Activated effector memory CD4-positive, alpha-beta T cell treated with Interleukin-2 at 50 U/mL for 16 hours (primary cell): ENCODE measurements at places on chromosomes 2 and 18.

GRCh38 chr2:28053597-28053996, 163.1 kb downstream of the BABAM2 start:
- DNase-seq: no peak

- no peak for DNase-seq
These were observed 8.0 kb upstream of the C2orf69 start for GRCh38 chr2:199903111-199903510.

DNA sequence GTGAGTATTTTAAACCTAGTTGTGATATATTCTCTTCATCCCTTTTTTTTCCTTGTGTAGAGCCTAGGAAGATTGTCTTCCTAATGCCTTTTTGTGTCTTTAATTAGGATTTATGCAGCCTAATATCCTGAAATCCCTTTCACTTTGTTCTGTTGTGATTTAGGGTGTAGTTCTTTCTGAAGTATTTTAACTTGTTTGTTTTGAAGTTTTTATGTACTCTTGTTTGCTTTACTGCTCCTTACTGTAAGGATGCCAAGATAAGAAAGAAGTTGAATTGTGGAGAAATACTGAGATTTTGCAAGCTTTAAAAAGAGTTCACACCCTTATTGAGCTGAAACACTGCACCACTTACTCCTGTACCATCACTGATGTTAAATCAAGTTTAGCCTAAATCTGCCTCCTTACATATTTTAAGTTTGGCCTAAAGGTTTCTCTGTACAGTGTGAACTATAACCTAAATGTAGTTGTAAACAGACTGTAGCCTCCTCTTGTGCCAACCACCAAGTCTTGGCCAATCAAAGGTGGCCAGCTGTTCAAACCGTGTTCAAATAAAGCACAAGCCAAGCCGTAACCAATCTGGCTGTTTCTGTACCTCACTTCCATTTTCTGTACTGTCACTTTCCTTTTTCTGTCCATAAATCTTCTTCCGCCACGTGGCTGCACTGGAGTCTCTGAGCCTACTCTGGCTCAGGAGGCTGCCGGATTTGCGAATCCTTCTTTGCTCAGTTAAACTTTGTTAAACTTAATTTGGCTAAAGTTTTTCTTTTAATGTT, 17.7 kb upstream of the ACOXL start:
- no peak for DNase-seq

GRCh38 chr18:23963443-23964165, 51.0 kb upstream of the TTC39C start:
- no peak for DNase-seq

DNA sequence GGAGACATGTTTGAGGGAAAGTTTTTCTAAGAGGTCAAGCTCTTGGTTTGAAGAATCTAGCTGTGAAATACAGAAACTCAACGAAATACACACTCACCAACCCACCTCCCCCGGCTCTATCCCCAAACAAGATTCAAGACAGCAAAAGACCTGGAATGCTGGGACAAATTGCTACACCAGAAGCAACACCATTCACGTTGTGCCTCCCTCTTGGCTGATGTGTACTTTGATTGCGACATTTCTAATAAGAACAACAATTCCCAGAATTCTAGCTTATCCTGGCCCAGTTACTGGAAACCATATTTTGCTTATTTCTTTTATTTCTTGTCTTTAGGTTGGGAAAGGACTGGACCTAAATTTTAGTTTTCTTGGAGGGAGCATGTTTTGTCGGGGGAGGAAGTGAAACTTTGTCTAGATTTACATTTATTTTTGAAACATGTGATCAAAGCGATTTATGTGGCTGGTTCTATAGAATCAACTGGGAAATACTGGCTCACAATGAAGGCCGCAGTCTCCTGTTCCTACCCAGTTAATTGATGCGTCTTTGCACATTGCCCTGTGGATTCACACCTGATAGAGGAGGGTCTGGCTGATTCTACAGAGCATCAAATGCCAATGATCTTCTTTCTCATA, 29.6 kb upstream of the LPIN1 start:
- DNase-seq: no peak

DNA sequence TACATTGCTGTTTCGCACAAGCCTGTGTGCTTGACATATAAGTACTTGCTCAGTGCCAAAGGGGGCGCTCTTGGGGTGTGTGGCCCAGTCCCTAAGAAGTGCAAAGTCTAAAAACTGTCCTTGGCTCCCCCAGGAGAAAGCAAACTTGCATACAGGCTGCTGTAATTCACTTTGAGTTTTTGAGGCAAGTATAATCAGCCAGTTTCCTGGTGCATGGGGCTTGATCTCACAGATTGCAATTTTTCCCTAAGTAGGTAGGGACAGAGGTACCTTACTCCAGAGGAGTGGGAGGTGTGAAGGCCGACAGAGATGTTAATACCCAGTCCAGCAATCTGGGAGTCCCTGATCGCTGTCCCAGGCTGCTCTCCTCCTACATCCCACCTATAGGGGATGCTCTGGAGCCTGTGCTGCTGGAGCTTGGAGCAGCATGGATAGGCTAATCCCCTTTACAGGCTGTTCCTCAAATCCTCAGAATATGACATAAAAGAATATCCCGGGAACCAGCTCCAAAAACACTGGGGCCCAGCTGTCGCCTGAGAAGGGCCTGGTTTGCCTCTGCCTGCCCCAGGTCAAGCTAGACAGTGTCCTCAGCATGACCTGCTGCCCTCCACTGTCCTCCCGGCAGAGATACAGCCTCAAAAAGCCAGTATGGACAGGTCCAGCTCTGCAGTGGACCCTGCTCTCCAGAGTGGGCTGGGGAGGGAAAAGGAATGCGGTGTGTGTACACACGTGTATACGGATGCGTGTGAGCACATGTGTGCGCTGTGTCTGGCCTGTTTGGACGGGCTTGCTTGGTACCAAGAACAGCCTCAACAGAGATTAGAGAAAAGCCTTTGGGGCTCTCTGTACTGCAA, 136.5 kb upstream of the HAAO start:
- DNase-seq: no peak

DNA sequence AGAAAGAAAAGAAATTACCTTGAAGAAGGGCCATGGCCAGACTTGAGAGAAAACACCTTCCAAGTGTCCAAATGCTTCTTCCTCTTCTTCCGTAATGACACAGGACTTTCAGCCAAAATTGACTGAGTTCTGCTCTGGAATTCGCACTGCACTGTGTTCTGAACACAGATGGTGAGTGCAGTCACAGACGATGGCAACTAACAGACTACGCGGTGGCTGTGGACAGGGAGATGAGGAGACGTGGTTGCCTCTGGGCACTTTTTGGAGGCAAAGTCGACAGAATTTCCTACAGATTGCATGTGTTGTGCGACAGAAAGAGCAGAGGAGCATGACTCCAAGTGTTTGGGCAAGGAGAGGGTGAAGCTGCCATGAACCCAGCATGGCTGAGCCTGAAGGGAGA, 4.3 kb upstream of the NAPG start:
- DNase-seq: no peak

GRCh38 chr2:67755156-67755882, 307.5 kb downstream of the C1D start:
- no peak for DNase-seq

DNA sequence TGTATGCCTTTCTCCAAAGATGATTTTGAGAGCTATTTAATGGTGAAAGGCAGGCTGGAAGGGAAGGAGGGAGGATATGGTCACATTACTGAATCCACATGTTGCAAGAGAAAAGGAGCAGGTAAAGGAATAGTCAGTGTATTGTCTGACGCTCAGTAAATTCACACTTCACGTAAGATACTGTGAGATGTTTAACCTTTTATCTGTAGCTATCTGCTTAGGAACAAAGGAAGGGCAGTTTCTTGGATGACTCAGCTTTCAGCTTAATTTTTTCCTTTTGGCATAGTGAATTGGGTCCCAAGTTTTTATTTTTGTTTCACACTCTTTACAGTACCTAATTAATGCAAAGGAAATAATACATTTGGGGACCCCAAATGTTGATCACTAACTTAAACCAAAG, 96.2 kb downstream of the PMS1 start:
- no peak for DNase-seq

- DNase-seq: no peak
These were observed 419.6 kb upstream of the POU3F3 start for GRCh38 chr2:104434318-104434792.

GRCh38 chr2:225534697-225535096, 135.2 kb downstream of the NYAP2 start:
- no peak for DNase-seq

GRCh38 chr2:151928380-151928779, 100.2 kb upstream of the ARL5A start:
- no peak for DNase-seq

GRCh38 chr2:29293830-29294438, 178.7 kb downstream of the CLIP4 start:
- DNase-seq: no peak

DNA sequence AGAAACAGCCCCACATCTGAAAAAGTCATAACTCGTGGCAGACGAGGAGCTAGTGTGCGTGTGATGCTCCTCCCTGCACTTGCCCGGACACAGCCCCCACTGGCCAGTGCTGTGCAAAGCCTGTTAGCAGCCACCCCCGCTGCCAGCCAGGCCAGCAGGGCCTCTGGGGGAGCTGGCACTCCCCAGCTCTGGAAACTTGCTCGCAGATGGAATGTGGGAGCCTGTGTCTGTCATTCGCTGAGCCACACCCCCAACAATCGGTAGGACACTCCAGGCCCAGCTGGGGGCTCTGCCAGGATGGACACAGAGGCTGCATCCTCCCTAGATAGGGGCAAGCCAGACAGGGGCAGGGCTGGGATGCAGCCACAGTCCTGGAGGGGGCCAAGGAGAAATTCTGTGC, 62.4 kb upstream of the ATG16L1 start:
- no peak for DNase-seq

DNA sequence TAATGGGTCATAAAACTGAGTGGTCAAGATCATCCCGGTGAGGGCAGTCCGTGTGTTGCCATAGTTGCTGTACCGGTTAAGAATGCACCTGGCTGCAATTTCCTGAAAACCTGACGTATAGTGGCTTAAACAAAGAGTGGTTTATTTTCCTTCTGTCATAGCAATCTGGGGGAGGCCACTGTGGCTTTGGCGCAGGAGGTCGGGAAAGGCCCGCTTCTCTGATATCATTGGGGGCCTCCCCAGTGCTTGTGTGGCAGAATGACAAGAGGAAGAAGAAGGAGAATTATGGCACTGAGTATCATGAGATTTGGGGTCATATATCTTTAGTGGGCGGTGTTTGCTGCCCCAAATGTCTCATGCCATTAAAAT, 4.4 kb downstream of the C2orf92 start:
- no peak for DNase-seq

GRCh38 chr18:54149078-54149697, 75.3 kb downstream of the MBD2 start:
- no peak for DNase-seq

GRCh38 chr2:48902521-48902920, 147.0 kb upstream of the LHCGR start:
- no peak for DNase-seq

DNA sequence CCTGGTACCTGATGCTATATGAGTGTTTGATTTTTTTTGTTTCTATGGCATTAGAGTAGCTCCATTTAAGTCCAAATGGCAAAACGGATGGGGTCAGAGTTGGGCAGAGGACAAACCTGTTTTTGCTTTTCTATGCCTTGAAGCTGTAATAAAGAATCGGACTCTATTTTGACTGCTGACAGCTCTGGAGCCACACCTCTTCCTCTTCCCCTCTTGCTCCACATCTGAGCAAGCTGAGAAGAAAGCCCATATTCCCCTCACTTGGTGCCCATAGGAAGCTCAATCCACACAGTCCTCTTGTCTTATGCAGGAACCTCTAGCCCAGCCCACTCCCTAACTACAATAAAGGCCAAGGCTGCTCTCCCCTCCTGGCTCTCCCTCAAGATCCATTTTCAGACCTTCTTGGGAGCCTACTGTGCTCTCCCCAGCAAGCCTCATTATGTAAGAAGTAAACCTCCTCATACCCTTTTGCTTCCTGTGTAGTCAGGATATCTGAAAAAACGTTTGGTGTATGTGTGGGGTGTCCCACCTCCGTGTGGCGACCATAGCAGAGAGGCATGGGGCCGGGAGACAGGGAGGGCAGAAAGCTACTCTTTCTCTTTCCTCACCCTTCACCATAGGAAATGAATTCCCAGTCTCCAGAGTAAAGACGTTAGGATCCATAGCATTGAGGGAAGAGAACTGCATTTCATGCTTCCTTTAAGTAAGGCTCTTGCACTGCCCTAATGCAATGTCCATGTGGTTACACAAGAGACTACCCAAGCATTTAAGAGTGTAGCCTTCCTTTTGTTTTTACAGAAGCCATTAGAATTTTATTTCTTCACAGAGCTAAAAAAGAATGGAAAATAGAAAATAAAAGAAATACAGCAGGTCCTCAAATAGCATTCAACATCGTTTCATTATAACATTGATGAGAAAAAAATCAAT, 41.9 kb upstream of the RAPGEF4 start:
- DNase-seq: no peak

- no peak for DNase-seq
These were observed 669.4 kb downstream of the IRS1 start for GRCh38 chr2:226130192-226130591.

DNA sequence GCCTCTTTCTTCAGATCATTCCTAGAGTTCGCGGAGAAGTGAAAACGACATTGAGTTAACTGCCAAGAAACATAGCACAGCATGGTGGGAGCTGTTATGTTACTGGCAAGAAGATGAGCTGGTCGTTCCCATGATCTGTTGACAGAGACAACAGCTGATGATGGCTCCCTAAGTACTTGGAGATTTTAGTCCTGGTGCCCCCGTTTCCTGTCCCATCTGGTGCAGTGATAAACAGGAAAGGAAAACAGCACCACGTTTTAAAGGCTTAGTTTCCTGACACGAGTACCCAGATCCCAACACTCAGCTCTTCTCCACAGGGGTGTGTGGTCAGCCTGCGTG, 56.4 kb upstream of the KCNG2 start:
- no peak for DNase-seq

- no peak for DNase-seq
These were observed 5.6 kb upstream of the GREB1 start for GRCh38 chr2:11528228-11528627.

GRCh38 chr2:15189216-15189615, 371.9 kb downstream of the NBAS start:
- no peak for DNase-seq

- DNase-seq: no peak
These were observed 198.9 kb upstream of the PIK3C3 start for GRCh38 chr18:41756141-41756540.

GRCh38 chr2:72139471-72139873, 8.2 kb downstream of the CYP26B1 start:
- DNase-seq: no peak

DNA sequence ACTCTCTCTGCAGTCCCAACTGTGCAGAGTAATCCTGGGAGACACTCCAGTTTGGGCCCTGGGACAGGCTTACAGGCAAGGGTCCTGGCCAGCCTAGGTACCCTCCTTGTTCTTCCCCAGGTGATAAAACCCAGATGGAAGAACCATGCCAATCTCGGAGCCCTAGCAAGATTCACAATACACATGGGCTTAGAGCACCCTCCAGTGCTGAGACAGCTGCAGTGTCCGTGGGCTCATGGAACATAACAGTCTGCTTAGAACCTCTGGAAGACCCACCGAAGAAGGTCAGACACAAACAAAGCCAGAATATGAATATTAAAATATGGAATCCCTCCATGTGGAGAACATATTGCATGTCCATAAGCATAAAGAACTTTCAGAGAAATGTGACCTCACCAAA, 568.1 kb downstream of the KCNJ3 start:
- no peak for DNase-seq
